ENCODE measurements at places on chromosomes 12 and 14. TPM values are rescaled to one million over a fixed set of nuclear protein-coding genes. Genes with fewer than 3 reads are reported as not detected.

DNA sequence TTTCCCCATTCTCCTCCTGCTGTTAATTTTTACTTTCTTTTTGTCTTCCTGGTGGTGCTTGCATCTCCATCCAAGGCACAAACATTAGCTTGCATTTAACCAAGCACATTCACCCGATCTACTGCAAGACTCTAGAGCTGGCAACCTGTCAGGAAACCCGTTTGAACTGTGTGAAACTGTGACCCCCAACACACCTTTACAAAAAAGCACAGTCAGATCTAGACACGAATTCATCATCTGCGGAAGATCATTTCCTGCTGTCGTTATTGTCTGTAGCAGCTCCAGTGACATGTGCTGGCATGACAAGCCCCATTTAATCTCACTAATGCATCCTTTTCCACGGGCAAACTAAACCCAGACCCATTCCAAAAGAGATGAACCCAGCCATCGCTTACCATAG lies 340.5 kb downstream of the VRK1 start:
- no peaks in the 10 kb centered on the region for H3K27me3 ChIP-seq
- DNase-seq, result no peak
- H3K4me3 ChIP-seq, result no peak overlapping the region
- H3K36me3 ChIP-seq, result no peaks in the 10 kb centered on the region

DNA sequence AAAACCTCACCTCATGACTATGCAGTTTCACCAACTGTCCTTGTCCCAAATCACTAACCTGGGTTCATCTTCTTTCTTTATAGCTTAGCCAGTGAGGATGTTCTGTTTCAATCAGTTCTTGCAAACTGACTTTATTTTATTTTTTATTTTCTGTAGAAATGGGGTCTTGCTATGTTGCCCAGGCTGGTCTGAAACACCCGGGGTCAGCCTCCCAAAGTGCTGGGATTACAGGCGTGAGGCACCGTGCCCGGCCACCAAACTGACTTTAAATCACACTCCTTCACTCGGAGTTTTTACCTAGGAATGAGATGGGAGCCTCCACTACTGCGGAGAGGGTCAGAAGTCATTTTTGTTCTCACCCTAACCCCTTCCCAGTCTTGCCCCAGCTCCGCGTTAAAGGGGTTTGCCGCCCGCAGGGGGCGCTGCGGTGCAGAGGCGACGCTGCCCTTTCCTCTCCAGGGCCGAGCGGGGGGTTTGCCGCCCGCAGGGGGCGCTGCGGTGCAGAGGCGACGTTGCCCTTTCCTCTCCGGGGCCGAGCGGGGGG lies 7.0 kb upstream of the B4GALNT3 start:
- H3K36me3 ChIP-seq, result no peaks in the 10 kb centered on the region
- H3K27ac ChIP-seq, result no peak overlapping the region
- no peaks in the 10 kb centered on the region for H3K4me1 ChIP-seq

DNA sequence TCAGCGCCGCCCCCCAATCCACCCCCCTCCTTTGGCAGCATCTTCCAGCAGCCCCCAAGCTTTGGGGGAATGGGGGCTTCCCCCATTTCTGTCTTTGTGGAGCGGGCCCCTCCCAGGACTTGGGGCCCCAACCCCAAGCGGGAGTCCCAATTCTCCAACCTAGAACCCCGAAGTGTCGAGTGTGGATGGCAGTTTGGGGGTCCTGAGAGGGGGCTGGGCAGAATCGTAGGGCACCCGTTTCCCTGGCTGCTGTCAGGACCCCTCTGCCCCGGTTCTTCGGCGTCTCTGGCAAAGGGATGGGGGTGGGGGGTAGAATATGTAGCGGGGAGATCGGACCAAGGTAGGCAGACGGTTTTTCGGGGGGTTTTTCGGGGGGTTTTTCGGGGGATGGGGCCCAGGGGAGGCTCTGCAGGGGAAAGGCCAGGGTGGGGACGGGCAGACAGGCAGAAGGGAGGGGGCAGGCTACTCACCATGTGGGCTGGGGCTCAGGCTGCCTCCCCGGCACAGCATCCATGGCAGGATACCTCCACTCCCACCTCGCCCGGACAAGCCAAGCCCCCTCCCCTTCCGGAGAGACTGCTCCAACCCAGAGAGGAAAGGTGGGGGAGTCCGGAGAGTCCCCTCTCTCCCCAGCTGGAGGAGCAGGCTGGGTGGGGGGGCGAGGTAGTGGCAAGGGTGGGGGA lies 739 bp downstream of the JPH4 start:
- H3K4me1 ChIP-seq, result no peaks in the 10 kb centered on the region
- no peaks in the 10 kb centered on the region for H3K36me3 ChIP-seq
- no peak overlapping the region for H3K27ac ChIP-seq
- H3K4me3 ChIP-seq, result peak overlapping the region; percentile 24
- DNase-seq, result no peak
- H3K27me3 ChIP-seq, result peaks cover 8% of the 10 kb centered on the region

GRCh38 chr14:103329401-103330347 lies 4.4 kb upstream of the EIF5 start:
- H3K27me3 ChIP-seq, result peaks cover 5% of the 10 kb centered on the region
- H3K4me3 ChIP-seq, result no peak overlapping the region
- no peak overlapping the region for H3K27ac ChIP-seq
- no peaks in the 10 kb centered on the region for H3K36me3 ChIP-seq
- no peaks in the 10 kb centered on the region for H3K4me1 ChIP-seq
- peak; percentile 44 for DNase-seq

DNA sequence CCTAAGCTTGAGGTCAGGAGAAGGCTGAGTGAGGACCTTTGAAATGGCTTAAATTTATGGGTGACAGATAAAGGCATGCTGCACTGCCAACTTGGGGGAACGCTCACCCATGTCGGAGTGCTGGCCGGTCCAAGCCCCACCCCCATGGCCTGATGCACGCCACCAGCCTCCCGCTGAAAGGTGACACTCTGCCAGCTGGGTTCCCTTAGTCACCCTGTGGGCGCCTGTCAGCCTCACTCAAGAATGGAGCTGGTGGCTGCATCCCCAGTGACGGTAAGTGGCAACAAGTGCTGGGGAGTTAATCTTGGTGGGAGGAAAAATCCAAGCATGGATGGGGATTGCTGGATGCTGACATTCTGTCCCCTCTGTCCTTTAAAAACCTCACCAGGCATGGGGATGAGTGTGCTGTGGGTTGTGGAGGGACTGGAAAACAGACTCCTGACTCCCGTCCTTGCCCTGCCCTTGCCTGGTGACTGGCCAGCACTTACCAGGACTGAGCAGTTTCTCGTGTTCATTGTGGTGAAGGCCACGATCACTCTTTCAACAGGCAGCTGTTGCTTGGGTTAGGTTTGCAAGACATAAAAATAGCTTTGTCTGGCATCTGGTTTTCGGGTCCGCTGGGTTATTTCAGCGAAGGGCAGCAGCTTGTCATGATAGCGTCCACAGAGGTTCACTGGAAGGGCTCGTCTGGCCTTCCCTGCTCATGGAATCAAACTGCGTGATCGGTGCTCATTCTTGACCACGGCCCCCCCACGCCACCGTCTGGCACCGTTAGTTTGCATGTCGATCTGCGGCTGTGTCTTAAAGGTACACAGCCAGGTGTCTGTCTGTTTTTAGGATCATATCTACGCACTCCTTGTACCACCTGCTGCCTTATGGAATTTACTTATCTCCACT lies 15.0 kb downstream of the ACACB start:
- no peaks in the 10 kb centered on the region for H3K36me3 ChIP-seq
- no peak for DNase-seq
- H3K27me3 ChIP-seq, result no peaks in the 10 kb centered on the region

The SLC7A8 gene
- 11.3 TPM for polyA plus RNA-seq

The LMNTD1 gene
- 0.12 TPM for polyA plus RNA-seq

DNA sequence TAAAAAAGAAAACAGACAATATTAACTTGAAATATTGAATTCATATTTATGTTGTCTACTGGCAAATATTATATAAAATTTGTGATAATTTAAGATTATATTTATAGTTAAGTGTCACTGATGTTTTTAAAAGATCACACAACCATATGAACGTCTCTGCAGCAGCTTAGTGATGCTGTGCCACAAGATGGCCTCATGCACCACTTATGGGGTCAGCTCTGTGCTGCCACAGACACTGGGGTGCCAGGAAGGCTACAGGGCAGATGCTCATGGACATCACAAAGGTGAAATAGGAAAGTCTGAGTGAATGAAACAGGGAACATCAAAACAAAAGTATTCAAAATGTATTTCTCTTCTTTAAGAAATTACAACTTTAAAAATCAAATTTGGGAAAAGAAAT lies 13.1 kb downstream of the ATXN3 start:
- no peaks in the 10 kb centered on the region for H3K4me1 ChIP-seq
- DNase-seq, result no peak
- no peak overlapping the region for H3K27ac ChIP-seq
- H3K36me3 ChIP-seq, result no peaks in the 10 kb centered on the region

GRCh38 chr12:111072299-111072698 lies 151.9 kb upstream of the MYL2 start:
- no peak overlapping the region for H3K4me3 ChIP-seq
- no peaks in the 10 kb centered on the region for H3K27me3 ChIP-seq
- no peak for DNase-seq
- H3K36me3 ChIP-seq, result no peaks in the 10 kb centered on the region

The CTDSP2 gene
- 35.1 TPM for polyA plus RNA-seq

DNA sequence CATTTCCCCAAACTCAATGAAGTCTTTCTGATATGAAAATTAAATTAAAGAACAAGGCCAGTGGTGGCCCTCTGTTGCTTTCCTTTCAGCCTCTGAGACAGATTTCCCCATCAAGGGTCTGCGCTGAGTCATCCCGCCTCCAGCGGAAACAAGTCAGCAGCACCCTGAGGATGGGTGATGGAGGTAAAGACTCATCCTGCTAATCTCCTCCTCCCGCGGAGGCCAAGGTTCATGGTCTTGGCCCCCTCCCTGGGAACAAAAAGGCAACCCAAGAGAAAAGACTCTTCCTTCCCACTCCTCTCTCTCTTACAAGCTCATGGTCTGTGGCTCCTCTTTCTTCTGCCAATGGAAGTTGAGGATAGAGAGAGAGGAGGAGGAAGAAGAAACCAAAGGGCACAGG lies 9.0 kb upstream of the NUMB start:
- H3K4me1 ChIP-seq, result peaks cover 3% of the 10 kb centered on the region
- no peaks in the 10 kb centered on the region for H3K27me3 ChIP-seq
- no peak overlapping the region for H3K4me3 ChIP-seq

DNA sequence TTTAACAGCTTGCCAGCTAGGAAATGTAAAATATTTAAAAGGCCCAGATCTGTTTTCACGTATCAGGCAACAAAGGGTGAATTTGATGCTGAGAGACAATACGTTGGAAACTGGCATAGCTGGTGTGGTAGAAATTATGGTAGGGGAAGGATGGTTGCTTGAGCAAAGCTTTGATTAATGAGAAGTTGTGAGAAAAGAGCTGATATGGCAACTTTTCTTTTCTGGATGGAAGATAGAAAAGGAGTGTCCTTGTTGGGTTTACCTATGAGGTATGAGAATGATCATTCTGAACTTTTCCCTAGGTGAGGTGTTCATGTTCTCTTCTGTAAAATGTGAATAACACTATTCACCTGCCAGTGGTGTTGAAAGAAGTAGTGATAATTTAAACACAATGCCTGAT lies 34.2 kb downstream of the ZNF641 start:
- H3K4me1 ChIP-seq, result no peaks in the 10 kb centered on the region
- H3K4me3 ChIP-seq, result no peak overlapping the region
- H3K36me3 ChIP-seq, result no peaks in the 10 kb centered on the region
- DNase-seq, result no peak

The TULP3 gene
- 3.5 TPM for polyA plus RNA-seq

Data from small intestine (tissue), 16 donors.